ENCODE measurements at places on chromosomes 12 and 14.

- no peak for DNase-seq
These were observed 188.1 kb downstream of the BCAT1 start for GRCh38 chr12:24760606-24761378.

GRCh38 chr14:31993521-31993951 is 83.6 kb upstream of the ARHGAP5 start:
- DNase-seq = no peak

DNA sequence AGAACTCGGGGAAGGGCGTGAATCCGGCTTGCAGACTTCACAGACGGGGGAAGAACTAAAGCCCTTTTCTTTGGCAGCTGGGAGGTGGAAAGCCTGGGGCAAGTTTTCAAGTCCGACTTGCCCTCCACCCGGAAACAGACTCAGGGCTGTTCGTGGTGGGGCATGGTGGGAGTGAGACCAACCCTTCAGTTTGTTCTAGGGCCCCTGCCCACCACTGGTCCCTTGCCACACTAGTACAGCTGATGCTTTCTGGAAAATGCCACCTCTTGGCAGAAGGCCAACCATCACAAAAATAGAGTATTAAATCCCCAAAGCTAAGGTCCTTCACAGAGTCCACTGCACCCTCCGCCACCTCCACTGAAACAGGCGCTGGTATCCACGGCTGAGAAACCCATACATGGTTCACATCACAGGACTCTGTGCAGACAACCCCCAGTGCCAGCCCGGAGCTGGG is 50.4 kb upstream of the DDX11 start:
- no peak for DNase-seq

DNA sequence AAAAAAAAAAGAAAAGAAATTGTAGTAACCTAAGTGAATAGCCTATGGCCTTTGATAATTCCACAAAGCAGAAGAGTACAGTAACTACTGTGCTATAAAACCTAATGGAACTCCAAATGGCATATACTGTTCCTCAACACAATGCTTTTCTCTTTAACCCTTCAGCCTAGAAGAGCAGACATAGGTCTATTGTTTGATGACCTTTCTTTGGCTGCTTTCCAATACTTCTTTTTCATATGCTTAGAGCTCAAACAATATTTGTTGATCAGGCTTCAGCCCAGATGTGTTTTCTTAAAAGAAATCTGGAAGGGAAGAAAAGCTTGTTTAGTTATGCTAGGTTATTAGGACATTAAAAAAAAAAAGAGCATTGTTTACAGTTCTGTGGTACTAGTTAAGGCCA is 116.4 kb downstream of the NTN4 start:
- no peak for DNase-seq

DNA sequence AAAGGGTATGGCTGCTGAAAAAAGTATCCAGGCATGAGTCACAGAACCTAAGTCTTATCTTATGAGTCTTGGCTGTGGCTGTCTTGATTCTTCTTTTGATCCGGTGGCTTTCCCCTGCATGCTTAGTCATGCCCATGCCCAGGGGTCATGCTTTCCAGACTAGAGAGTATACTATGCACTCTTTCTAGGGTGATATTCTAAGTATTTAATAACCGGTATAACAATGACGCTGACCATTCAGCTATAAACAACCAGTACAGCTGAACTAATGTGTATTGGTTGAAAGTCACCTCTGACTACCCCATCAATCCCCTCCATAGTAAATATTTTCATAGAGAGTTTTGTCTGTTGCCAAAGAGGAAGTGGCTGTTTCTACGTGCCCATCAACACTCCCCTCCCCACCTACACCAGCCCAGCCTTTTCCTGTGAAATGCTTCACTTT is 34.7 kb upstream of the NRXN3 start:
- no peak for DNase-seq

GRCh38 chr12:111596985-111597830 is 1.9 kb downstream of the ATXN2 start:
- no peak for DNase-seq

GRCh38 chr12:56657416-56658379 is 11.9 kb upstream of the ATP5F1B start:
- DNase-seq = no peak

DNA sequence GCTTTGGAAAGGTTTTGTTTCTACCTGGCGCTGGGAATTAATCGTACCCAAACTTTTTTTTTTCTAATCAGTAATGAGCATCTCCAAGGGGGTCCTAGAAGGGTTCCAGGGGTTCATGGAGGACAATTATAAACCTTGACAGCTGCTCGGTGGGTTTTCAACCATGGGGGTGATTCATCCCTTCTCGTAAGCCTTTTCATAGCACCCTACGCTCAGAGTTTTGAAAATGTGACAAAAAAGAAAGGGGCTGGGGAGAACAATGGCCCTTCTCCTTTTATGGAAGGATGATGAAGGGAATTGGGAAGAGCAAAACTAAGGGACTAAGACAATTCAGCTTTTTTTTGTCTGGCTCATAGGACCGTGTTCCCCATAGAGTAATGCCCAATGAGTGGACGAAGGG is 196.7 kb downstream of the ZFP36L1 start:
- no peak for DNase-seq

GRCh38 chr12:31245822-31246469 is 80.0 kb downstream of the SINHCAF start:
- no peak for DNase-seq

GRCh38 chr12:60159761-60160160 is 563.9 kb downstream of the SLC16A7 start:
- DNase-seq = no peak

DNA sequence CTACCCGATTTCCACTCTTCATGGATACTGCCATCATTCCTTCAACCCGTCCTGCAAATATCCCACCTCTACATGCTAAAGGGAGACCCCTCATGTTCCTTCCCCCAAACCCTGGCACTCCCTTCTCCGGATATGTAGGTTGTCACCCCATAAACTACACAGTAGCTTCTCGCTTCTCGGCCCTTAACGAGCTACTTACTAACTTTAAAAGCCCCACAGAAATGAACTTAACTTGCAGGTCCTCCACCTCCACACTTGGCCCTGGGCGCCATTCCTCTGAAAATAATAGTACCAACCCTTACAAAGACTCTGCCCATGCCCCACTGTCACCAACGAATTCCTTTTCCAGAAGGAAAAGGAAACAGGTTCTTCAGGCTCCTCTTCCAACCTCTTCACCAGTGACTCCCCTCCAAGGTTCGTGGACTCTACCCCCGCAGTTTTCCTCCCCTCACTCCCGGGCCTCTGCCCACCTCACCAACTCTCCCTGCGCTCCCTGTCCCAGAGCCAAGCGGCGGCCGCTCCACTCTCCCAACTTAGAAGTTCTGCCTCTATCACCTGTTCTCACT is 1.2 kb downstream of the SPPL3 start:
- DNase-seq = no peak

DNA sequence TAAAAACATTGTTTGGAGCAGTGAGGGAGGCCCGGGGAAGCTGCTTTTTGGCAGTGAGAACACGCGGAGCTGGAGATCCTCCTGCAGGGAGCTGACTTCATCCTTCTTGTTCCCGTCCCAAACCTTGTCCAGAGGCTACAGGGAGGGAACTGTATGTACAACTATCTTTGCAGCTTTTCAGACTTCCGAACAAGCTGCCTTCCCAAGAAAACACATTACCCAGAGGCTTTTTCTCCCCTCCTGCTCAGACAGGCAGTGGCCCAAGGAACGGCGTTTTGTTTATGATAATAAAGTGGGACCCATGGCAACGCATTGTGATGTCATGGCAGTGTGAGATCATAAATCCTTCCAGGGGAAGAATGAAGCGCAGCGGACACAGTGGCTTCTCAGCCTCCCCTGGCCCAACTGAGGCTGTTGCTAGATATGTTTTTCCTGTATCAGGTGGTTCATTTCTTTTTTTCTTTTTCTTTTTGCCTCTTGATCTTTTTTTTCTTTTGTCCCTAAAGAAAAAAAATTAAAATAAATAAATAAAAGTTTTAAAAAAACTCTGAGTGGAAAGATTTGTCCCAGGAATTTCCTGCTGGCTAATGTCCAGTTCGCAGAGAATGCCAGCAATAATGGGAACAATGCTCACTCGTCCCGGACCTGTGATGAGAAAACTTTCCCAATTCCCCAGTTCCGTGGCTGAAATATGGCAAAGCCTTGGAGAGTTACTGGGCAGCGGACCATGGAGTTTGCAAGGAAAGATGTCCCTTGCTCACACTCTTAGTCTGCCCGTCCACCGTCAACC is 103.4 kb upstream of the MAP1LC3B2 start:
- no peak for DNase-seq

DNA sequence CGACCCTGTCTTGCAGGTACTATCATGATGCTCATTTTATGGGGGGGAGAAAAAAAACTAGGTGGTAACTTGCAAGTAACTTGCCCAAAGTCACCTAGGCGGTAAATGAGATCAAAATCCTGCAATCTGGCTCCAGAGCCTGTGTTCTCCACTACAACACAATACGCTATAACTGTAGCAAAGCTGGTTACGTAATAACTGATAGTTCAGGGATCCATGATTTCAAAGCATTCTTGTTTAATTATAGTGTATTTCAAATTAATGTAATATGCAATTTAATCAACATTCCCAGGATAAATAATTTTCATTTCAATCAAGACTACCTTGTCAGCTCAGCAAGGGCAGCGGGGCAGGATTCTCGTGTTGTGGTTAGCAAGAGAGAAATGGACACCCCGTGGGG is 31.7 kb downstream of the BBS10 start:
- no peak for DNase-seq

- no peak for DNase-seq
These were observed 21.6 kb upstream of the HNF1A start for GRCh38 chr12:120956579-120957300.

DNA sequence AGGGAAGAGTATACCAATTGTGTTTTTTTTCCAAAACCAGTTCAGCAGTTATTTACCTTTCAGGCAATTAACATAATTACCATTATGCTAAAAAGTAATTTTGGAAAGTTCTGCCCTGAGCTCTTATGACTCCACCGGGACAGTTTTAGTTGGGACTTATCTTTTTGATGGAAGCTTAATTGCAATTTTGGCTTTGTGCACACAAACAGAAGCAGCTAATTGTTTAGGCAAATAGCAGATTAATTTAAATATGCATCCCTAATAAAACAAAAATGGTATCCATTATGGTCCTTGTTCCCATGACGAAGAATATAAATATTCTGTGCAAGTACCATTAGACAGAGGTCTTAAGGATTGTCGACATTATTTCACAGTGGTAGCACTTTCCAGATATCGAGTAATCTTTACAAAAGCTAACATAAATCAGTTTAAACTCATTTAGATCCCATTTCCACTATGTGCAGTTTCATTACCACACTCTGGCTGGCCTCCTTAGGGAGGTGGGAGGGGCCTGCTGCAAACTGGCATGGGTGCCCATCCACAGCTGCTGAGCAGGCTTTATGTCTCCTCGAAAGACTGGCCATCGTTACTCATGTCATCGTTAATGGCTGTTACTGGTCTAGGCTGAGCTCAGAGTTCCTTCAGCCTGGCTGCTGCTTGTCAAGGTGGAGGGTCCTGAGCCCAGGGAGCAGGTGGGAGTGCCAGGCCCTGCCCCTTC is 68.2 kb downstream of the FBXW8 start:
- no peak for DNase-seq

DNA sequence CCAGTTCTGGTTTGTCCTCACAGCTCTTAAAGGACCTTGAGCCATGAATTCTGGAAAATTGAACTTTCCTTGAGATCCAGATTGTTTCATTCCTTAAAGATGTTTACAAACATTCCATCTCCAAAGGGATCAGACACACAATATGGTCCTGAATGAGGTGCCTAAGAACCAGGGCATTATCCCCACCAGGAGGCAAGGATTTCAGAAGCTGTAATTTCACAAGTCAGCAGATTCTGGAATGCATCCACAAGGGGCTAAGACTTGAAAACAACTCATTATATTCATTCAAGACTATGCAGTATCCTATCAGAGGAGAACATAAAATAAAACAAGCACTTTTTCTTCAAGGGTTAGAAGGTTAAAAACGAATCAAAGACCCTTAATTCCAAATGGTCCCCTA is 15.1 kb downstream of the KCNH5 start:
- no peak for DNase-seq

- DNase-seq = no peak
These were observed 120.7 kb downstream of the HECTD4 start for GRCh38 chr12:112261559-112261958.

DNA sequence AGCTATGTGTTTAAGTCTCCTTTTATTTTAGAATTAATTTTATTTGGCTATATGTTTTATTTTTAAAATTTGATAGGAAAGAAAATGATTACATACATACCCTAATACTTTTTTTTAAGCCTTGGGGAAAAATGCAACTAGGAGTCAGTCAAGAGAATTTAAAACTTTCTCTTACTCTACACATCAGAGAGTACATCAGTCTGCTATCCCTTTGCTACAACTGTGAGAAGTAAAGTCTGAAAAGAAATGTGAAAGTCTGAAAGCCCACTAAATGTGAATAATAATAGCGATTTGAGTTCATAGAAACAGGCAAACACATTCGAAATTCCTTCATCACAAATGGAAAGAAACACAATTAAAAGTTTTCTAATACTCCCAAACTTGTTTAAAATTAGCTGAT is 95.0 kb downstream of the PTPRQ start:
- DNase-seq = no peak

DNA sequence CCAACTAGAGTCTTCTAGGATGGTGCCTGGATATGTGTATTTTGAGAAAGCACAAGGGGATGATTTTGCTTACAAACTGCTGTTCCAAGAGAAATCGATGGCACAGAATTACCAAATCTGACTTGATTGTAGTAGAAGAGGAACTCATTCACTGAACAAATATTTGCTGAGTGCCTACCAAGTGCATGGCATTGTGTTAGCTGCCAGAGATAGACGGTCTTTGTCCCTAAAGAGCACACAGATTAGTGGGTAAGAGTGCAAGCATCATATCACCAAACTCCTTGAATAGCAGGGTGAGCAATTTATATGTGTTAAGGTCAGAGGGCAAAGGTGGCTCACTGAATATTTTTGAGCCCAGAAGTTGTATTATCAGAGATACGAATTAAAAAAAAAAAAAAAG is 3.5 kb upstream of the FOXN3 start:
- no peak for DNase-seq

GRCh38 chr12:65615118-65615517 is 209.2 kb upstream of the HMGA2 start:
- DNase-seq = no peak

DNA sequence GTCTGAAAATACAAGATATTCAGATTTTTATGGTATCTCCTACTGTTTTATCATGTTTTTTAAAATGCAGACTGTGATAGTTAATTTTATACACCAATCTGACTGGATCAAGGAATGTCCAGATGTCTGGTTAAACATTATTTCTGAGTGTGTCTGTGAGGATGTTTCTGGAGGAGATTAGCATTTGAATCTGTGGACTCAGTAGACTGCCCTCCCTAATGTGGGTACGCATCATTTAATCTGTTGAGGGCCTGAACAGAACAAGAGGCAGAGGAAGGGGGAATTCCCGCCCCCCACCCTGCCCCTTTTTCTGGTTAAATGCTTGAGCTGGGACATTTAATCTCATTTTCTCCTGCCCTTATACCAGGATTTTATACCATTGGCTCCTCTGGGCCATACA is 72.1 kb downstream of the AVPR1A start:
- no peak for DNase-seq

- no peak for DNase-seq
These were observed 129.8 kb downstream of the SEC23A start for GRCh38 chr14:38973083-38973700.

- no peak for DNase-seq
These were observed 31.9 kb downstream of the NT5DC3 start for GRCh38 chr12:103809154-103809553.

Measured in activated gamma-delta T cell treated with anti-CD3 and anti-CD28 coated beads, Interleukin-2, amount 50 U/mL, for 16 hours (primary cell).